Mesothelial cell of epicardium (in vitro differentiated cells): ENCODE measurements at places on chromosomes 6 and 20.

DNA sequence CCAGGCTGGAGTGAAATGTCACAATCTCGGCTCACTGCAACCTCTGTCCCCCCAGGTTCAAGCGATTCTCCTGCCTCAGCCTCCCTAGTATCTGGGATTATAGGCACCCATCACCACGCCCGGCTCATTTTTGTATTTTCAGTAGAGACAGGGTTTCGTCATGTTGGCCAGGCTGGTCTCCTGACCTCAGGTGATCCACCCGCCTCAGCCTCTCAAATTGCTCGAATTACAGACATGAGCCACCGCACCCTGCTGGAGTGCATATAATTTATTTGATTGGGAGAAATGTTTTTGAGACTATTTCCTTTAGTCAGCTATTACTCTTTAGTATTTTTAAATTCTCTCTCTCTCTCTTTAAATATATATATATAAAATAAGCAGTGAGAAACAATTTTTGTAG is 29.8 kb downstream of the FAM83B start:
- no peaks in the 10 kb centered on the region for H3K27me3 ChIP-seq
- no peak overlapping the region for H3K27ac ChIP-seq

DNA sequence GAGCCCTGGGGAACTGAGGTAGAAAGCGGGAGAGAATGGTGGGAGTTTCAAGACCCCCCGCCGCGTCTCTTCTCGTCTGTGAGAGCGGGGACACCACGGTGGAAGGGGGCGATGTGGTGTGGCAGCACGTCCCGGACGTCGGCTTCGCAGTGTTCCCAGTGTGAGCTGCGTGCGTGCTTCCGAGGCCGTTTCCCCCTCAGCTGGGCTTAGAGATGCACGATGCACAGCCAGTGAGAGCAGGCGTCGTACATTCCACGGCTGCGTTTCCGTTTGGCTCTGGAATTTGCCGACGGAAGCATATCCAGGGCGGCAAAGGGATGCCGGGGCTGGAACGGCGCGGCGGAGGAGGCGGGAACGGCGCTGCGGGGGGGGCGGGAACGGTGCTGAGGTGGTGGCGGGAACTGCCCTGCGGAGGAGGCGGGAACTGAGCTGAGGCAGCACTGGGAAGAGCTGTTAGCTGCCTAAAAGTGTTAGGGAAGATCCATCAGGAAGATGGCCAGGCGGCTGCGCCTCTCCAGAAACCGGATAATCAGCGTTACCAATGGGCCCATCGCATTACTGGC is 37.7 kb downstream of the KIF25 start:
- peak overlapping the region; percentile 94 for H3K27ac ChIP-seq
- H3K36me3 ChIP-seq = peaks cover 12% of the 10 kb centered on the region
- H3K4me3 ChIP-seq = peak overlapping the region; percentile 73

- no peak overlapping the region for H3K27ac ChIP-seq
- H3K4me1 ChIP-seq = no peaks in the 10 kb centered on the region
- no peak overlapping the region for H3K4me3 ChIP-seq
- no peaks in the 10 kb centered on the region for H3K36me3 ChIP-seq
- no peak for DNase-seq
Observed at GRCh38 chr6:6986344-6986743, 121.4 kb upstream of the RREB1 start.

DNA sequence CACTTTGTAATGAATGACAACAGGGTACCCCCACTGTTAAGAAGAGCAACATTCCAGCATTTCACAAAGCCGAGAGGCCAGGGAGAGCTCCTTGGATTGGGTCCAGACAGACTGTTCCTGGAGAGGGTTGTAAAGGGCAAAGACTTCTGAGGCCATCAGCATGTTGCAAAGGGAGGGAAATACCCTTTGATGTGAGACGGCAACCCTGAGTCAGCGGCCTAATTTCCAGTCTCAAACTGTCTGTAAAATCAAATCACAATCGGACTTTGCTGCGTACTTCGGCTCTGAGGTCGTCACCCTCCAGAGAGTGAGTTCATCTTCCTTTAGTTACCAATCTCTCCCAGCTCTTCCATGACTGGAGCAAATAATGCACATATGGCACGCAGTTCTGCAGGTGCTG is 101.0 kb upstream of the DTNBP1 start:
- DNase-seq = no peak
- no peak overlapping the region for H3K4me3 ChIP-seq
- H3K27ac ChIP-seq = peak overlapping the region; percentile 63
- H3K27me3 ChIP-seq = no peaks in the 10 kb centered on the region

DNA sequence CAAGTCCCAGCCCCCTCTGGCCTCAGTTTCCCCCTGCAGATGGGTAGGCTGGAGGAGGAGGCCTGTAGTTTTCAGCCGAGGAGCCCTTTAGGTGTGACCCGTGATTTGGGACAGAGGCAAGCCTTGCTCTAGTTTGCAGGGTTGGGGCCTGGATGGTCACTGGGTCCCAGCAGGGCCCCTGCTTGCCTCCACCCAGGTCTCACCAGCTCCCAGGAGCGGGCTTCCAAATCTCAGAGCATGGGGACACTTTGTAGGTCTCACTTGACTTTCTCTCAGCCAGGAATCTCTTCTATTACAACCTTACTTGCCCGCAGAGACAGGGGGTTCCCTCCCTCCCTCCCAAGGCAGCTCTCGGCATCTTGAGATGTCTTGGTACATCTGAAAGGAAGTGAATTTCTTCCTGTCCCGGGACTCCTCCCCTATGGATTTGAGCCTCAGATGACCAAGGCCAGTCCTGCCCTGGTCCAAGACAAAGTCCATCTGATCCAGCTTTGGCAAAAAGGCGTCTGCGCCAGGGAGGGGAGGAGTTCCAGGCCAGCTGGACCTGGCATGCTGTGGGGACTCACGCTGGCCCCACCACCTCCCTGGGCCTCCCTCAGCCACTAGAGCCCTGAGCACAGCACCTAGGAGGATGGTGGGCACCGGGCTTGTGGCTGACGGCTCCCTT is 47.4 kb downstream of the SRC start:
- peak overlapping the region; percentile 68 for H3K27ac ChIP-seq
- H3K4me3 ChIP-seq = no peak overlapping the region
- peaks cover 2% of the 10 kb centered on the region for H3K36me3 ChIP-seq
- H3K4me1 ChIP-seq = peaks cover 21% of the 10 kb centered on the region
- no peaks in the 10 kb centered on the region for H3K27me3 ChIP-seq

DNA sequence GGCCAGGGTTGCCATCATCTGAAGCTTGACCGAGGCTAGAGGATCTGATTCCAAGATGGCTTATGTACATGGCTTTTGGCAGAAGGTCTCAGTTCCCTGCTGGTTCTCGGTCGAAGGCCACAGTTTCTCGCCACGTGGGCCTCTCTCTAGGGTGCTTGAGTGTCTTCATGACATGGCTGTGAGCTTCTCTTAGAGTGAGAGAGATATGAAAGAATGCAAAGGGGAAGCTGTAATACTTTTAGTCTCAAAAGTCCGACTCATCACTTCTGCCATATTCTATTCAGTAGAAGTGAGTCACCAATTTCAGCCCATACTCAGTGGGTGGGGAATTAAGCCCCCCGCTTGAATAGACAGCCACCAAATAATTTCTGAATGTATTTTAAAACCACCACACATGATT is 94.2 kb downstream of the UTRN start:
- H3K36me3 ChIP-seq = peaks cover 12% of the 10 kb centered on the region
- no peak for DNase-seq
- H3K27ac ChIP-seq = no peak overlapping the region
- no peaks in the 10 kb centered on the region for H3K27me3 ChIP-seq
- H3K4me3 ChIP-seq = no peak overlapping the region
- H3K4me1 ChIP-seq = peaks cover 6% of the 10 kb centered on the region

DNA sequence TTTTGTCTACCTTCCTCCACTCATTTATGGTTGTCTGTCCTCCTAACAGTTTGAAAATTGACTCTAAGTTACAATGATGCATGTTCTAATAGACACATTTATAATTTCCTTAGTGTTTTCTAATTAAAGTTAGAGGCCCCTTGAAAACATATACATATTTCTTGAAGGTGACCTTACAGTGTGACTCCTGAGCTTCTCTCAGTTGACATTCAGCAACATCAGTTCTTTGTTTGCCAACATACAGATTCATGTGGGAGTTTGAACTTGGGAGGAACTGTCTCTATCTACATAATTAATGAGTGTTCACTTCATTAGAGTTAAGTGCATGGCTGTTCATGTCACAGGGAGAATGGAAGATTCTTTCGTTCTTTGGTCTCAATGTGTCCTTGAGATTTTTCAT is 658.2 kb downstream of the GRIK2 start:
- no peaks in the 10 kb centered on the region for H3K4me1 ChIP-seq
- no peaks in the 10 kb centered on the region for H3K36me3 ChIP-seq
- DNase-seq = no peak
- no peak overlapping the region for H3K4me3 ChIP-seq

GRCh38 chr6:169881398-169881797 is 130.0 kb downstream of the ERMARD start:
- no peaks in the 10 kb centered on the region for H3K4me1 ChIP-seq
- no peaks in the 10 kb centered on the region for H3K36me3 ChIP-seq
- H3K4me3 ChIP-seq = no peak overlapping the region
- DNase-seq = no peak

DNA sequence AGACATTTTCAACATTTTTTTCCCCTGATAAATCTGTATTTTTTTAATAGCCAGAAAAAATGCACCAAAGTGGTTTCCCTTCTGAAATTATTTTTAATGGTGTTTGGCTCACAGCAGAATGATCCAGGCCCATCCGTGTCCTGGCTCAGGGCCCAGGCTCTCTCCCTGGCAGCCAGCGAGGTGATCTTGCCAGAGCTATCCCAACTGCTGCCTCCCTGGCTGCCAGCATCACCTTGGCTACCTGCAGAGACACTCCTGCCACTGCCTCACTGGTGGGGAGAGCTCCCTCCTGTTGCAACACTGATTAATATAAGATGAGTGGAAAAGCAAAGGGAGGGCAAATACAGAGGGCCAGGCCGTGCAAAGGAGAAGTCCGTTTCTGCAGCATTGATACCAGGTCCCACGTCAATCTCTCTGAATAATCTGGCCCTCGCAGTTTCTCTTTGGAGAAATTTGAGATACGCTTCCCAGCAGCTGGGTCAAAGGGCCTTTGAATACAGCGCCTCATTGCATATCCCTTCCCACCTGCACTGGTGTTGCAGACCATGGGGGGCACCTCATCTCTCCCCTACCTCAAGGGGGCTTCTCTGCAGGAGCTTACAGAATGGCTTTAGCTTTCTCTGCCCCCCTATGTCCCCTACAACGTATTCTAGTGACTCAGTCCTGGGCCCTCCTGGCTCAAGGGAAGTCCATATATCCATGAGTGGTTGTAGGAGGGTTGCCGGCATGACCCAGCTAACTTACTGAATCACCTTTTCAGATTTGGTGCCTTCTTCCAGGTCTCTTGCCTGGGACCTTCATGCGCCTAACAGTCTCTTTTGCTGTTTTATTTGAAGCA is 12.8 kb upstream of the DSTN start:
- peak; percentile 32 for DNase-seq
- peak overlapping the region; percentile 91 for H3K27ac ChIP-seq
- peaks cover 40% of the 10 kb centered on the region for H3K4me1 ChIP-seq
- no peaks in the 10 kb centered on the region for H3K36me3 ChIP-seq
- H3K4me3 ChIP-seq = no peak overlapping the region
- no peaks in the 10 kb centered on the region for H3K27me3 ChIP-seq

- peaks cover 1% of the 10 kb centered on the region for H3K4me1 ChIP-seq
- no peak overlapping the region for H3K27ac ChIP-seq
- H3K27me3 ChIP-seq = peaks cover 26% of the 10 kb centered on the region
Observed at GRCh38 chr6:107812234-107812769, 11.8 kb downstream of the SCML4 start.

DNA sequence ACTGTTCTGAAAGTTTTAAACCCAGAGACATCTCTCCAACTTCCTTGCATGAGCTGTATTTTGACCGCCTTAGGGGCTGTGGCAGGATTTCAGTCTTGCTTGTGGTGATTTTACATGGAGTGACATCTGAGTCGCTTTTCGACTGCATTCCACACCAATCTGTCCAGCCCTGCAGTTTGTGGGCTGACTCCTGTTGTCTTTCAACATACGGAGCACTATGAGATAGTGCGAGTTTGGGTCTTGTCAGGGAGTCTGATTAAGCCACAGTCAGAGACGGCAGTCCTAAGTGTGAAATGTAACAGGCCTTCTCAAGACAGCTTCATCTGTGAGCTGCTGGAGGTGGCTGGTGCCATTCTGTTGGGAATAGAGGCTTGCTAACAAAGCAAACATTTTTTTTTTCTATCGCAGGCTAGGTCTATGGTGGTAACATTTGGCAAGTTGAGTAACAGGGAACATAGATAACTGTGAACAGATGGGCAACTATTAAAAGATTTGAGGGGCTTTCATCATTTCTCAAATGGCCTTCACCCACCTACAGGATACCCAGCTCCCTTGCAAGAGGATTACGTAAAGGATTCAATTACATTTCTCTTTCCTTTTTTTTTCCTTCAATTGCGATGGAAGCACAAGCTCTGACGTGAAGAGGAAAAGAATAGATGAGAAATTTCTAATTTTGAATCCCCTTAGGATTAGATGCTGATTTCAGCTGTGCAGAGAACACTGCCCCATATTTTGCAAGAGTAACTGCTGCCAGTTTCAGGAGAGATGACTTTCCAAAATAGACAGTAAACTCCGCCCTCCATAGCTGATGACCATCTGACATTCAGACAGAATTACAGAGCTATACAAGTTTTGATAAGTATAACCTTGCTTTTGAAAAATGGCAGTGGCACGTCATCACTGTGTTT is 25.1 kb downstream of the CAP2 start:
- H3K27me3 ChIP-seq = no peaks in the 10 kb centered on the region
- H3K36me3 ChIP-seq = peaks cover 2% of the 10 kb centered on the region
- H3K4me3 ChIP-seq = peak overlapping the region; percentile 30
- no peak for DNase-seq
- peaks cover 25% of the 10 kb centered on the region for H3K4me1 ChIP-seq

DNA sequence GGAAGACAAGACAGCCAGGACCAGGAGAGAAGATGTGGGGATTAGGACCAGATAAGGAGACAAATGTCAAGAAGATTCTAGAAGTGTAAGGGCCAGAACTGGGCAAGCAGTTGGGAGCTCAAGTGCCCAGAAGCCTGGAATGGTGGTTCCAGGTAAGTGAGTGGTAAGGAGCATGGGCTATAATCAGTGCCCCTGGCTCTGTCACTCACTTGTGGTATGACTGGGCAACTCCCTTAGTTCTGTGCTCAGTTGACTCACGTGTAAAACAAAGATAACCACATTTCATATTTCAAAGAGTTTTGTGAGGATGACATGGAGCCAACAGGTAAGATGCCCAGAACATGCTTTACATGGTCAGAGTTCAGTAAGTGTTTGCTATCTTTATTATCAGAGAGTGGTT is 11.2 kb downstream of the CCDC167 start:
- no peaks in the 10 kb centered on the region for H3K36me3 ChIP-seq
- H3K27me3 ChIP-seq = no peaks in the 10 kb centered on the region
- peaks cover 14% of the 10 kb centered on the region for H3K4me1 ChIP-seq

DNA sequence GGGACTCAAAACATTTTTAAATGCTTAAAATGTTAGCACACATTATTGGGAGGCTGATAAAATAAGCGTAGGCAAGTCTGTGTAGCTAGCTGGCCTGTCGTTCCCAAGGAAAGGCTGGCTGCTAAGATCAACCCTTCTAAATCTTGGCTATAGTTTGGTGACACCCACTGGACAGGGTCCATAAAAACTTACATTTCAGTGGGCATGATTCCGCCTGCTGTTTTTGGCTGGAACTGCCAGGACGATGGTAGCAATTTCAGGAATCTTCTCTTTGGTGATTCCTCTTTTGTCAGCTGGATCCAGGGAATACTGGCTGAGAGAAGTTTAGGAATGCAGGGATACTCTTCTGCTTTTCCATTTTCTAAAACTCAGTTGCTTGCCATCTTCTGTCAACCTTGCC is 162.2 kb downstream of the NKAIN2 start:
- no peaks in the 10 kb centered on the region for H3K36me3 ChIP-seq
- H3K27me3 ChIP-seq = peaks cover 24% of the 10 kb centered on the region
- DNase-seq = no peak
- no peak overlapping the region for H3K4me3 ChIP-seq
- H3K27ac ChIP-seq = no peak overlapping the region
